ENCODE measurements at places on chromosomes 6 and 20.
A peak's percentile ranks its signal among the peaks of the same experiment; 100 is the strongest.

- no peak for DNase-seq
Observed at GRCh38 chr20:16539280-16540021, 33.8 kb downstream of the KIF16B start.

- no peak for DNase-seq
Observed at GRCh38 chr6:15631432-15631831, 31.4 kb downstream of the DTNBP1 start.

DNA sequence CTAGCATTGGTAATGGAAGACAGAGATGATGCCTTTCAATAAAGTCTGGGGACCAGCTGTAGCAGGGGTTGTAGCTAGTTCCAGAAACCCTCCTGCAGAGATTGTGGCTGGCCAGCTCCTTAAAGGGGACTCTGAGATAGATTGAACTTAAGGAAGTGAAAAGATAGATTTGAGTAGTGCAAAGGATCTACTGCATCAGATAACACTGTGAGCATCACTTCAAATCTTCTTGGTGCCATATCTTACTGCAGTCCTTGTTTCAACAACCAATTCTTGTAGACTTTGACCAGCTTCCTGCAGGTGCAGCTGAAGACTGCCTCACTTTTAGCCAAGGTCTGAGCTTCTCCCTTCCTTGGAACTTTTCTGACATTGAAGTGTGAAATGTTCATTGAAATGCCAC lies 14.8 kb upstream of the CEP162 start:
- no peak for DNase-seq

GRCh38 chr6:82143041-82143481 lies 104.5 kb downstream of the IBTK start:
- DNase-seq, result peak; percentile 73

GRCh38 chr20:24158281-24158680 lies 169.7 kb upstream of the GGTLC1 start:
- DNase-seq, result no peak

DNA sequence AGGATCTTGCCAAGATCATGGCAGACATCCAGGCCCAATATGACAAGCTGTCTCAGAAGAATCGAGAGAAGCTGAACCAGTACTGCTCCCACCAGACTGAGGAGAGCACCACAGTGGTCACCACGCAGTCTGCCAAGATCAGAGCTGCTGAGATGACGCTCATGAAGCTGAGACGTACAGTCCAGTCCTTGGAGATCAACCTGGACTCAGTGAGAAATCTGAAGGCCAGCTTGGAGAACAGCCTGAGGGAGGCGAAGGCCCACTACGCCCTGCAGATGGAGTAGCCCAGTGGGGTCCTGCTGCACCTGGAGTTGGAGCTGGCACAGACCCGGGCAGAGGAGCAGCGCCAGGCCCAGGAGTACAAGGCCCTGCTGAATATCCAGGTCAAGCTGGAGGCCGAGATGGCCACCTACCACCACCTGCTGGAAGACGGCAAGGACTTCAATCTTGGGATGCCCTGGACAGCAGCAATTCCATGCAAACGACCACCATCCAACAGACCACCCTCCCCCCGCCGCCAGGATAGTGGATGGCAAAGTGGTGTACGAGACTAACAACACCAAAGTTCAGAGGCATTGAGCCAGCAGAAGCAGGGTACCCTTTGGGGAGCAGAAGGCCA lies 44.7 kb upstream of the GRM4 start:
- DNase-seq, result no peak

- no peak for DNase-seq
Observed at GRCh38 chr6:150347845-150348244, 21.0 kb upstream of the IYD start.

GRCh38 chr6:96286503-96286902 lies 235.1 kb upstream of the UFL1 start:
- no peak for DNase-seq

DNA sequence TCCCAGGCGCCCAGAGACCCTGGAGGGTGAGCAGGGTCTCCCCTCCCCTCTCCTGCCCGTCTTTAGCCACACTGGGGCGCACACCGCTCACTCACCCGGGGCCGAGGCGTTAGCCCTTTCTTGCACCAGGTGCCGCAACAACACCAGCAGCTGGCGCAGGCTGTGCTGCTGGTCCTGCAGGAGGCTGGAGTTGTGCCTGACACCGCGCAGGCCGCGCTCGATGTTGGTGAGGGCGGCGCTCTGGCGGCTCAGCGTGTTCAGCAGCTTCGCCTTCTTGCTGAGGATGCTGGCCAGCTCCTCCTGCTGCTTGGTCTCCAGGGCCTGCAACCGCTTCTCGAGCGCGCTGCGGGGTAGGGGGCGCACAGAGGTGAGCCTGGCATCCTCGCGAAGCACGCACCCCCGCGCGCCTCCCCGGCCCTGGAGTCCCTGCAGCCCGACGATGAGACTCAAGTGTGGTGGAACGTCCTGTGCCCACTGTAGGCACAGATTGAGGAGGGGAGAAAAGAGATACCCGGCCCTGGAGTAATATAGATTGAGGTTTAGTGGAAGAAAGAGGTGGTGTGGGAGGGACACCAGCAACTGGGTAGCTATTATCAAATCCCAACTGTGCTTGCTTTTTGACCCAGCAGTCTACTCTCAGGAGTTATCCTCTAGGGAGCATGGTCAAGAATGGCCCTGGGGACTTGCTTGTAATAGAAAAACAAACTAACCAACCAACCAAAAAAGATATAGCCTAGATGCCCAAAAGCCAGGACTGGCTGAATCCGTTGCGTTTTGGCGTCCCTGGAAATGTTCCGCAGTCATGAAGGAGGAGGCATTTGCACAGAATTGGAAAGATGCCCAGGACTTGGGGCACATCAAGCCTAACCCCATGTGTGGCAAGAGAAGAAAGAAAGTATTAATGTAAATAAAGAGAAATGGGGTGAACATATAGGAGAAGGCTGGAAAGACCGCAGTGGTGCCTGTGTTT lies 30.9 kb downstream of the ANGPT4 start:
- DNase-seq, result no peak

DNA sequence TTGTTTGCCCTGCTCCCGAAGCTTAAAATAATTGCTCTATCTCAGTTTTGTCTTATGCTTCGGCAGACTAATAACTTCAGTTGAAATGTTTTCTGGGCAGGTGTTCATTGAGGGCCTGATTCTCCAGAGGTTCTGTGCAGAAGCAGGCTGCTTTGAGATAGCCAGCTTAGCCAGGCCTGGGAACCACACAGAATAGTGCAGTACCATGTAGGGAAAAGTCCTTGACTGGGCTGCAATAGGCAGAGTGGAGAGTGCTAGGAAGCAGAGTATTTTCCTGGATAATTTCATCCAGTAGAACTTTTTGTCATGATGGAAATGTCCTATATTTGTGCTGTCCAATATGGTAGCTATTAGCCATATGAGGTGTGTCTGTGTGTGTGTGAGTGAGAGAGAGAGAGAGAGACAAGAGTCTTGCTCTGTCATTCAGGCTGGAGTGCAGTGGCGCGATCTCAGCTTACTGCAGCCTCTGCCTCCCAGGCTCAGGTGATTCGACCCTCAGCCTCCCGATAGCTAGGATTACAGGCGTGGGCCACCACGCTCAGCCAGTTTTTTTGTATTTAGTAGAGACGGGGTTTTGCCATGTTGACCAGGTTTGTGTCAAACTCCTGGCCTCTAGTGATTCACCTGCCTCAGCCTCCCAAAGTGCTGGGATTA lies 15.9 kb downstream of the TOP1 start:
- no peak for DNase-seq

DNA sequence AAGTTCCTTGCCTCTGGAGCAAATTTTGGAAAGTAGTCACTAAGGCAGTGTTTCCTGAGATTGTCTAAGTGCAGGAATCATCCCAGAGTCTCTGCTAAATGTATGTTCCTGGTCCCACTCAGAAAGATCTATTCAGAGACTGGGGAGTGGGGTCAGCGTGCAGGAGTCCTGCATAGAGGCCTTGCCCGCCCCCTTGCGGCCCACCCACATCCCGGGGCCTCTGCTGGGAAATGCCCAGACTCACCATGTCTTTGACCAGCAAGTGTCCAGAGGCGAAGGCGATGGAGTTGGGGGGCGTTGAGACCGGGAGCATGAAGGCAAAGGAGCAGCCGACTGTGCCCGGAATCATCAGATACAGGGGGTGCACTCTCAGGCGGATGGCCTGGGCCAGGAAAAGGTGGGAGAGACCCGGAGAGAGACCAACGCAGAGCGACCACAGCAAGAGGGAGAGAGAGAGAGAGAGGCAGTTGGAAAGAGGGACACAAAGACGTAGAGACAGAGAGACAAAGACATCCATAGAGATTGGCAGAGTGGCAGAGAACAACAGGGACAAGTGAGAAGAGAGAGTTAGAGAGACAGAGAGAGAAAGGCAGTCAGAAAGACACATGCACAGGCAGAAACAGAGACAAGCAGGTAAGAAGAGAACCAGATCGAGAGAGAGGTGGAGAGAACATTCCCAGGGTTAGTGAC lies 12.9 kb upstream of the OCSTAMP start:
- no peak for DNase-seq

- no peak for DNase-seq
Observed at GRCh38 chr6:20366082-20366830, 35.4 kb upstream of the E2F3 start.

- no peak for DNase-seq
Observed at GRCh38 chr20:47682028-47682783, 103.1 kb downstream of the SULF2 start.

DNA sequence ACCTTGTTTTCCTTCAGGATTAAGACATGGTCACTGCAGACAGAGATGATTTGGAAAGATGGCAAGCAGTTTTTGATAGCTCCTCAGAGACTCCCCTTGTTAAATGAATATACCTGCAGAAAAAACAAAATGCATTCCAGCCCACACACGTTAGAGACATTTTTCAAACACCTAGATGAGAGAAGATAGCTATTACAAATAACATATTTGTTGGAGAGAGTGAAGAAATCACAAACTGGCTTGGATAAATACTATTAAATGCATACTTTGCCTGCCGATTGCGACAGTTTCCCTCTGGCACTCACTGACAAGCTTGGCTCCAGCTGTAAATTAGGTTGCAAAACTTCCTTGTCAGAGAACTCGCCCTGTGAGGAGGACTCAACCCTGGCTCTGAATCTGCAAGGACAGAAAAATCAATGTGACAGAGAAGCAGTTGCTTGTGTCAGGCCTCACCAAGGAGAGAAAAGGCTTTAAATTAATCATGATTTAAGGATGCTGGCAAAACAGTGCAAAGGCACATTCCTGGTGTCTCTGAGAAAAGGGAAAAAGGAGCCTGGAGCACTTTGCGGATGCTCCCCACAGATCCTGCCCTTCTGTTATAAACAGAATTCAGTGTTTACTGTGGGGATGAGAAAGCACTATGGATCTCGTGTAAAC lies 423.7 kb upstream of the MARCKS start:
- peak; percentile 86 for DNase-seq

GRCh38 chr6:28785962-28786679 lies 137.7 kb downstream of the TRIM27 start:
- DNase-seq, result no peak

DNA sequence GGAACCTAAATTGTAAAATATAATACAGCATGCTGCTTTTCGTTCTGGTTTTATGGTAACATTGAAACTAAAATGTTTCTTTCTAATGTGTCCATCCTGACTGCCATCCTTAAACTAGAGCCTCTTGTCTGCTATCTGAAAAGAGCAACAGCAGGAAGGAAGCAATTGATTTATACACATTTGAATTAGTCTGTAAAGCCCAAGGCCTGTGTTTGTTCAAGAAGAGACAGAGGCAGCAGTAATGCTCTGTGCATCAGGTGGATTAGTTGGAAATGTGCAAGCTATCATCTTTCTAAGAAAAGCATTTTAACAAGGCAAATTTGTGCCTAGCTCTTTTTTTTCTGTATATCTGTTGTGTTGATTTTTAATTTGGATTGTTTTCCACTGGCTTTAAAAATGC lies 128.6 kb downstream of the SCAF8 start:
- no peak for DNase-seq

DNA sequence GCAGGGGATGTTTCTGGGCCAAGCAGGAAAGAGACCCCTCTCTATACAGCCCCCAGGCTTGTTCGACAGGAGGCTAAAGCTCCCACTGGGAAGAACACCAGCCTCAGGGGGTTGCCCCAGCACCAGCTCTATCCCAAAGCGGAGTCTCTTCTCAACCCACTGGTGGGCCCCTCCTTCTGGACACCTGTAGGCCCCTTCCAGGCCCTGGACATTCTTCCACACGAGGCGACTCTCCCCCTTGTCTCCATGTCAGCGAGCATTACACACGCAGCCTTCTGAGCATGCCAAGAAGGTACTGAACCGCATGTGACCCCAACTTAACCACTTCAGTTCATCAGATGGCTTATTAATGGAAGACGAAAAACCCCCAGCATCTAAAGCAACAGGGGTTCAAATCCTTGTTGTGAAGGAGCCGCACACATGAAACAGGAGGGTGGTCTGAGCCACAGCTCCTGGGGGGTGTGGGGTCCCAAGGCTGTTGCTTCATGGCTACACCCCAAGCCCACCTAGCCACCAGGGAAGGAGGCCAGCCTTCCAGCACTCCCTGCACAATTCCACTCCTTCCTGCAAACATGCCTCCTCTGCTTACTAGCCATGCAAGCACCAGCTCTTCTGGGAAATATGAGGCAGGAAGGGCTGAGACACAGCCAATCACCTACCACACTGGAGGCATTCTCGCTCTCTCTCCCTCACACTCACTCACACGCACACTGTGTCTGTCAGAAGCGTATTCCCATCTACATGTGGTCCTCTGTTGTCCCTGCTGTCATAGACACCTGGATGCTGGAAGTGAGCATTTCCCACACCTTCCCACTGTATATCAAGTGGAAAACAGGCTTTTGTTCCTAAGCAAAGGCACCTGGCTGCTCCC lies 104.5 kb downstream of the NOL4L start:
- no peak for DNase-seq

DNA sequence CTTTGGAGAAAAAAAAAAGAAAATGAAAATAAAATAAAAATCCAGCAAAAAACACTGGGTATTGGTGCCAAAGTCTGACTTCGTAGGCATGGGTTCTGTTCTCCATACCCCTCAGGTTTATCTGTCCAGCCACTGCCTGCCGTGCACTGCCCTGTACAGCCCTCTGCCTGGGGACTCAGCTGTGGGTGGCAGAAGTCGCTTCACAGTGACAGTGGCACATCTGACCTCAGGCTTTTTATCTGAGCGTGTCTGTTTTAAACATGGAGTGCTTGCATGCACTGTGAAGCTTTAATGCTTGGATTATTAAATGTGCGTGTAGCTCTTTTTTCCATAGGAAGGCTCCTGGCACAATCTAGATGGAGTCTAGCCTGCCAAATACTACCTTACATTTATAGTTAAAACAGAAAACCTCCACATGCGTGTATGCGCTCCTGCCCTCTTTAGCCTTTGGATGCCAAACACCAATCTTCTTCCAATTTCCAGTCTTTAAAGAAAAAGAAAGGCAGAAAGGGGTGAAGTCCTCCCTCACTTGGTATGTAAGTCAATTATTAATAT lies 375.5 kb downstream of the UTRN start:
- DNase-seq, result no peak

Data from AG09319 (cell line).